ENCODE measurements at places on chromosomes 2 and 18.

DNA sequence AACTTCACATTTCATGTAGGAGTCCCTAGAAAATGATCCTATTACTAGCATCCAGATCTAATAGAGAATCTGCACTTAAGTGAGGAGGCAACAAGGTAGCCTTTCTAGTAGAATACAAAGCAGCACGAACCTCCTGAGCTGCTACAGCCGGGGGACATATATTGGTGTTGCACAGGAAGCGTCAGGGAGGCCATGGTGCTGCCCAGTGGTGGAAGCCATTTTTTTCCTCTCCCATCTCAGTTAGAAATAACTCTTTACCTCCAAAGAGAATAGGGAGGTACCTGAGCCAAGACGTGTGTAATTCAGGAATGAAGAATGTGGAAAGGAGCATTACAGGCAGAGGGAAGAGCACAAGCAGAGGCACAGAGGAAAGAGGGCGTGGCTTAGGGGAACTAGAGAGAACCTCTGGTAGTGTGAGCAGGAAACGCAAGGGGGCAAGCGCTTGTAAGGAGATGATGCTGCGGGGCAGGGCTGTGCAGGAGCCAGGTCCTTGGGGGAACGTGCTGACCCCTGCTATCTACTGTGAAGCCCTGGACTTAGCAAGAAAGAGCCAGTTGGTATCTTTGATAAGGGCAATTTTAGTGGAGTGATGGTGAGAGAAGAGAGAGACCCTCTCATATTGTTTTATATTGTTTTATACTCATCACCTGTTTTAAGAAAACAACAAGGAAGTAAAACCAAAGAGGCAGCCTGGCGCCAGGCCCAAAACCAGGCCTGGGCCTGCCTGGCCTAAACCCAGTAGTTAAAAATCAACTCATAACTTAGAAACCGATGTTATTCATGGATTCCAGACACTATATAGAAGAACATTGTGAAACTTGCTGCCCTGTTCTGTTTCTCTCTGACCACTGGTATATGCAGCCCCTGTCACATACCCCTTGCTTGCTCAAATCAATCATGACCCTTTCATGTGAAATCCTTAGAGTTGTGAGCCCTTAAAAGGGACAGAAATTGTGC is 50.0 kb upstream of the TTC39C start:
- DNase-seq: no peak

- no peak for DNase-seq
Measured at GRCh38 chr18:74204526-74205152, 56.3 kb downstream of the TIMM21 start.

GRCh38 chr2:229152674-229153073 is 118.4 kb downstream of the PID1 start:
- no peak for DNase-seq

GRCh38 chr2:28509361-28509760 is 13.5 kb downstream of the PLB1 start:
- no peak for DNase-seq

DNA sequence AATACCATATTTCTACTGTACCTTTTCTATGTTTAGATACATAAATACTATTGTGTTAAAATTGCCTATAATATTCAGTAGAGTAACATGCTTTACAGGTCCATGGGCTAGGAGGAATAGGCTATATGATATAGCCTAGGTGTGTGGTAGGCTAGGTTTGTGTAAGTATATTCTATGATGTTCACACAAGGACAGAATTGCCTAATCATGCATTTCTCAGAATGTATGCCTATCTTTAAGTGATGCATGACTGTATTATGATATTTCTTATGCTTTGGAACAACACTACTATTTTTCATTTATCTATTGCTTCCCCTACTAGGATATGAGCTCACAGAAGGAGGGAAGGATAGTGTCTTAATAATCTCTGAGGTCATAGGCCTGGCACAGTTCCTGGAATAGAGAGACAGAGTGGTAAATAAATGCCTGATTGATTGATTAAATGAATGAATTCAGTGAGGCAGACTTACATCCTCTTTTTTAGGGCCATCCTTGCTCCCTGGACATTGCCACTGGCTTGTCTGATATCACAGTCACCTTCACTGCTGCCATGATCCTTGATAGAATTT is 121.0 kb downstream of the MYO3B start:
- peak; percentile 4 for DNase-seq

GRCh38 chr2:17388798-17389197 is 129.4 kb downstream of the RAD51AP2 start:
- no peak for DNase-seq

- DNase-seq: peak; percentile 36
Measured at GRCh38 chr2:205407984-205408383, 274.3 kb upstream of the NRP2 start.

DNA sequence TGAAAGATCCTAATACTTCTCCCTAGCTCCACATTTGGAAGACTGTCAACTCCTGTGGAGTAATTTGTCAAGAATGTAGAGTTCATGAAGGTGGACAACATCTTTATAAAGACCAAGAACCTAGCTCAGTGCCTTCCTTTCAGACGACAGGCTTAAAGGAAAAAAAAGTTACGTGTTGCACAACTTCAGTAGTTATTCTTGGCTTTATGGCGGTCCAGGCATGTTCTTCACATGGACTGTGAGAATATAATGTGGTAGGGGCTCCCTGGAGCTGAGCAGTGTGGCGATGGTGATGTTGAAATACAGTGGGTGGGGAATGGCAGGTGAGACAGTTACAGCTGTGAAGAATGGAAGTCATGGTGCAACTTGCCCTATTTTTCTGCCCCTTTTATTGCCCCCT is 3.9 kb downstream of the TAF1B start:
- no peak for DNase-seq

DNA sequence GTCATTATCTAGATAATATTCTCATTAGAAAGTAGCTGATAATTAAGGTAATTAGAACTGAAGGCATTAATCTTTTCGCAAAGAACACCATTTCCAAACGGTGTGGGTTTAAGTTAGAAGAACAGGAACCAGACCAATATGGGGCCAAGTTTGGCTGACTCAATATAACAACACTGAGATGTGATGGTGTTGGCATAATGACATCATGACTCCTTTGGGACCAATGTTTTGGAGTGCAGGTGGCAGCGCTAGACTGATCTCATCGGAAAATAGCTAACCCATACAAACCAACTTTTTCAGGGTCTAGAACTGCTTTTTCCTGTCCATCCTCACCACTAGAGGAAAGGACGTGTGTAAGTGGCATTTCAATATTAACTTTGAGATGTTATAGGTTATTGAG is 1171.7 kb upstream of the ZEB2 start:
- no peak for DNase-seq

DNA sequence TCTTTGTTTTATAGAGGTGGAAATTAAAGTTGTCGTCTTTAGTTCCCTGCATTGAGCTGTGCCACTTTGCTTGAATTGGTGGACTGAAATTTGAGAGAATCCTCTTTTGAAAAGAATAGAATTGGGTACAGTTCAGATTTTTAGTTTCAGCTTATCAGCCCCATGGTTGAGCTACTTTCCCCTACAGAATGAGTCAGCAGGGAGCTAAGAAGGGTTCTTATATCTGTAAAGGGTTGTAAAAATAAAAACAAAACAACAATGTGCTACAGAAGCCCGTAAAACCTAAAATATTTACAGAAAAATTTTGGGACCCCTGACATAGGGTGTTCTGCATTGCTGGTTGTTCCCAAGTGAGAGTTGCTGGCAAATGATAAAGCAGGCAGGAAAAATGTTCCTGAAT is 12.6 kb downstream of the SLC20A1 start:
- no peak for DNase-seq

GRCh38 chr18:5890331-5891183 is 4.8 kb downstream of the TMEM200C start:
- no peak for DNase-seq

DNA sequence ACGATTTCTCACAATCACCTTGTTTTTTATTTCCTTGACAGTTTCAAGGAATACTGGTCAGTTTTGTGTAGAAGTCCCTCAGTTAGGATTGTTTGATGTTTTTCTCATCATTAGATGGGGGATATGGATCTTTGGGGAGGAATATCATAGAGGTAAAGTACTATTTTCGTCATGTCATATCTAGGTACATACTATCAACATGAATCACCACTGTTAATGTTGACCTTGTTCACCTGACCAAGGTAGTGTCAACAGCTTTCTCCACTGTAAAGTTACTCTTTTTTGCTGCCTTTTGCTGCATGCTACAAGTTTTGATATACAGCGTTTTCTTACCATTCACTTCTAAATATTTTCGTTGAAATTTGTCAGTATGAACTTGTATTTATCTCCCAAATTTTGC is 32.7 kb downstream of the NLRC4 start:
- no peak for DNase-seq

GRCh38 chr2:40036241-40036640 is 257.2 kb upstream of the THUMPD2 start:
- no peak for DNase-seq
